ENCODE measurements at places on chromosomes 12 and 14.
A peak's percentile ranks its signal among the peaks of the same experiment; 100 is the strongest.

- no peak for DNase-seq
These were observed 39.9 kb upstream of the SYCP3 start for GRCh38 chr12:101779200-101779599.

DNA sequence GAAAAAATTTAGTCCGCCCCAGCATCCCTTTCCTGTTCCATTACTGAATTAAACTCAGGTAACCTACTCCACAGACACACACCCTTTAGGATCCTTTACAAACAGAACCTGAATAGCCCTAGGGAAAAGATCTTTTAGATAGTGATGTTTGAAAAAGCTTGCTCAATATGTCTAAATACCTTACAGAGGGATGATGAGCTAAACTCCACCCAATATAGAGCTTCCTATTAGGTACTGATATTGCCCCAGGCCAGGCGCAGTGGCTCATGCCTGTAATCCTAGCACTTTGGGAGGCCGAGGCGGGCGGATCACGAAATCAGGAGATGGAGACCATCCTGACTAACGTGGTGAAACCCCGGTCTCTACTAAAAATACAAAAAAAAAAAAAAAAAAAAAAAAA is 50.1 kb downstream of the FERMT2 start:
- DNase-seq = no peak

DNA sequence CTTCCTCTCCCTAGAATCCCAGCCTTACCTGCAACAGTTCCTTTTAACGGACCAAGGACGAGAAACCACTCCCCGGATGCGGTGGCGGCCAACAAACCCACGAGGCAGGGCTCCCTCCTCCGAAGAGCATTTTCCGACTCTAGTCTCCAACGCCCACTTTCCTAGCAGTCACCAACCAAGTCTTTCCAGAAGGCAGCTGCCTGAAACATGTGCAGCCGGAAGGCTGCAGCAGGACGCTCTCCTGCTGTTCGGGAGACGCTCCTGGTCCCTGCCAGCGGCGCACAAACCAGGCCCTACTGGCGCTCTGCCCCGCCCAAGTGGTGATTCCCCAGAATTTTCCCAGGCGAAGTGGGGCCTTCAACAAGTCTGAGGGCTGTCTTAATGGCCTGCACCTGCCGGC is 21.1 kb upstream of the ADAM20 start:
- no peak for DNase-seq

- no peak for DNase-seq
These were observed 49.0 kb downstream of the NTF3 start for GRCh38 chr12:5480938-5481303.

GRCh38 chr14:73888460-73888725 is 1.7 kb downstream of the ZNF410 start:
- no peak for DNase-seq

GRCh38 chr14:38410442-38410841 is 154.5 kb upstream of the CLEC14A start:
- no peak for DNase-seq

DNA sequence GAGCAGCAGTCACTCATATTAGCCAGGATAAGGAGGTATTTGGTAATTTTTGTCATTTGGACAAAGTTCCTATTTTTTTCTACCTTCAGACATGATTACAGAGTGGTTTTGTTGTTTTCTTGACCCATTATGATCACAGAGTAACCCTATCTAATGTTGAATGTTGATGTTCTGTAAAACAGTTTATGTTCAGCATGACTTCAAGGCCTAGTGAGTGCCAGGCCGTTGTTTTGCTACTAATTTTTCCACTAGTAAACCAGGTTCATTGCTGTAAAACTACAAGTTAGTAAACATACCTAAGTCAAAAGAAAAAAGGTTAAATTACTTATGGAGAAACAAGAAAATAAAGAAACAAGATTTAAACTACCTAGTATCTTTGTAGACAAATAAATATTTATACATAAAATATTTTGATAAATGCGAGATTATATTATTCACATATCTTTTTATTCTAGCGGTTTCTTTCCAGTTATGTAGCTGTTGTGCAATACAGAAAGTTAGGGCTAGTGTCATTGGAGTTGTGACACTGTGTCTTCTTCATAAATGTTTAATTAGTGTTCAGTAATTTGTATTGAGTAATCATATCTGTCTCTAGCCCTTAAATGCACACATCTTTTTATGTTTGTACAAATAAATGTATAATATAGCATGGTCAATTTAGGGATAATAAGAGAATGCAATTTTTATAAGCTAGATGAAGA is 16.5 kb downstream of the ETNK1 start:
- DNase-seq = no peak

- DNase-seq = no peak
These were observed 55.9 kb upstream of the FICD start for GRCh38 chr12:108459149-108459548.

DNA sequence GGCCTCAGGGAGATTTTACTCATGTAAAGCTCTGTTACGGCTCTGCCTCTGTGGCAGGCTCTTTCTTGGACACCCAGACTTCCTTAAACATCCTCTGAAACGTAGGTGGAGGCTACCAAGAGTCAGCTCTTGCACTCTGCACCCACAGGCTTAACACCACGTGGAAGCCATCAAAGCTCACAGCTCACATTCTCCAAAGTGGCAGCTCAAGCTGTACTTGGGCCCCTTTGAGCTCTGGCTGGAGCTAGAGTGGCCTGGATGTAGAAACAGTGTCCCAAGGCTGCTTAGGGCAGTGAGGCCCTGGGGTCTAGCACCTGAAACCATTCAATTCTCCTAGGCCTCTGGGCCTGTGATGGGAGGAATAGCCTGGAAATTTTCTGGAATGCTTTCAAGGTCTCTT is 155.3 kb upstream of the CDKN3 start:
- DNase-seq = no peak

DNA sequence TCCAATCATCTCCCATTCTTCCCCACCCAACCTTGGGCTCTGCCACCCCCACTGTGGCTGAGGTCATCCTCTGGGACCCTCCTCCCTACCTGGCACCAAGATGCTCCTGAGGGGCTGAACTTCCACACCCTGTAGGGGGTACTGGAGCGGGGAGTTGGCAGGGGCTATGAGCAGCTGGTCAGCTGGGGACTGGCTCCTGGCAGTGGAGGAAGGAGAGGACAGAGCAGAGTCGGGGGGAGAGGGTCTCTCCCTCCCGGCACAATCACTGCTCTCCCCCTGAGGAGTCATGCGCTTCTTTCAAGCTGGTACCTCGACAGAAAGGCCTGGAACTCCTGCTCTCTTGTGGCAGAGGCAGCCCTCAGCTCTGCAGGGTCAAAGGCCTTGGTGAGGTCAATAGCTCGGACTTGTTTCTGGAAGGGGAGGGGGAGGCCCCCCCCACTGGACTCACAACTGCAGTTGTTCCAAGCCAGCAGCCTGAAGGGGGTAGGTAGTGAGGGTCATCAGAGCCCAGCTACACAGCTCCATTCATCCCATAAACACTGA is 2.0 kb downstream of the B4GALNT1 start:
- no peak for DNase-seq

GRCh38 chr14:104518659-104519350 is 60.8 kb upstream of the C14orf180 start:
- no peak for DNase-seq

- no peak for DNase-seq
These were observed 22.9 kb upstream of the KTN1 start for GRCh38 chr14:55556929-55557623.

DNA sequence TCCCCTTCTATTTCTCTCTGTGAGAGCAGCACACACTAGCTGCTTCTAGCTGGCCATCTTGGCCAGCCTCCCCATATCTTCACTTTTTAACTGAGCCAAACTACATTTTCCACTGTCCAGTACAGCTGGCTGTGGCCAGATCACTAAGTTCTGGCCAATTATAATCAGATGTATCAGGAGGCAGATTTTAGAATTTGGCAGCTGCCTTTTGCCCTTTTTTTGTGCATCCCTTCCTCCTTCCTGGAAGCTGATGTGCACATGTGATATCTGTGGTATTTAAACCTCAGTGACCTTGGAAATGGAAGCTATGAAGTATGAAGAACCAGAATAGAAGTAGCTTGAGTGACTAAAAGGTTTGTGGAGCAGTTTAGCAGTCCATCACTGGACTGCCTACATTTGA is 49.8 kb upstream of the ANO6 start:
- no peak for DNase-seq

DNA sequence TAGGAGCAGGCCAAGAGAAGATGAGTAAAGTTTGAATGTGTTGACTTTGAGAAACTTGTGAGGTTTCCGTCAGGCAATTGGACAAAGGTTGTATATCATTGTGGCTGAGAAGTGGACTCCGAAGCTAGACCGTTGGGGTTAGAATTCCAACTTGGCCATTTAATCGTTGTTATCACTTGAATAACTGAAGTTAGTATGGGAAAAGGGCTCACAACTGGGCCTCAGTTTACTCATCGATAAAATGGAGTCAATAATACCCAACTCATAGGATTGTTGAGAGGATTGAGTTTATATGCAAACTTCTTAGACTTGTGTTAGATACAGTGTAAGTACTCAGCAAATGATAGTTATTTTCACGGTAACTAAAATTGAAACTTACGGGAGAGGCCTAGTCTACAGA is 846 bp downstream of the SLIRP start:
- no peak for DNase-seq

- no peak for DNase-seq
These were observed 8.5 kb downstream of the WSB2 start for GRCh38 chr12:118052324-118053070.

DNA sequence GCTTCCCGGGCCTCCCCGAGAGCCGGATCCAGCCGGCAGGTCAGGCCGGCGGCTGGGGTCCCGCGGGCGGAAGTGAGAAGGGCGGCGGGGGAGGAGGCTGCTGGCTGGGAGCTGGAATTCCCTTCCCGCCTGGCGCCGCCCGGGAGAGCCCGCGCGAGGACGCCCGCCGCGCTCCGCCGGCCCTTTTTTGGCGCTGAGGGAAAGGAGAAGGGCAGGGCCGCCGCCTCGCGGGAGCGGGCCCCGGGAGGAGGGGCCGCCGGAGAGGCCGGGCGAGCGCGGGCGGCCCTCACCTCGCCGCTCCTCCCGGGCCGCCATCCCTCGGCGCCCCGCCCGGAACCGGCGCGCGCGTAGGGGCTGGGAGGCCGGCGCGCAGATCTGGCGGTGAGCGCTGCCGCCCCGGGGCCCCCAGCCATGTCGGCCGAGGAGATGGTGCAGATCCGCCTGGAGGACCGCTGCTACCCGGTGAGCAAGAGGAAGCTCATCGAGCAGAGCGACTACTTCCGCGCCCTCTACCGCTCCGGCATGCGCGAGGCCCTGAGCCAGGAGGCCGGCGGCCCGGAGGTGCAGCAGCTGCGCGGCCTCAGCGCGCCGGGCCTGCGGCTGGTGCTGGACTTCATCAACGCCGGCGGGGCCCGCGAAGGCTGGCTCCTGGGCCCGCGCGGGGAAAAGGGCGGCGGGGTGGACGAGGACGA is at the start of the genes KLHL42 and MANSC4:
KLHL42 (plus strand) TSS at position 314 of the 692 bp plus-strand sequence; CDS start at position 412, 98 bp downstream.
MANSC4 (minus strand) TSS at position 317 of the 692 bp plus-strand sequence. CDS start 8,960 bp downstream, outside the sequence.
- DNase-seq = peak; percentile 70

DNA sequence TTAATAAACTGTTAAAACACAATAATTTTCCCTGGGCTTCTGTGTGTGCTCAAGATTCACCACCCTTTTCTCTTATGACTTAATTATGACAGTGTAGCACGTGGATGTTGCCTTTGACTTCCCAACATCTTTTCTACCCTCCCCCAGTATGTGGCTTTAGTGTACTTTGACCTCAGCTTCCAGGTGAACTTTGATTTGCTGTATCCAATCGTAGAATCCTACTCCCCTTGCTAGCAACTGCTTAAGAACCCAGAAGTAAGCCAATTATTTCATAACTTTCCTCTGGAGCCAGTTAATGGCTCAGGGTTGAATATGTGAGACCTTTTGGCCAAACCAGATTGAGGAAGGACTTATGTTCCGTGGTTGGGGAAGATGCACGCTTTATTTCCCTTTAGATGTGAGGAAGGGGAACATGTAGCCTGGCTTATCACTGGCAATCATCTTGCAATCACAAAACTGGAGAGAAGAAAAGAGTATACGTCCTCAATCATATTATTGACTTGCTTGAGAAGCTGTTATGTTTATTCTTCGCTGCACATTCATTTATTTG is 259.6 kb upstream of the ATP2B1 start:
- no peak for DNase-seq

GRCh38 chr12:131620946-131621681 is 89.8 kb upstream of the SFSWAP start:
- no peak for DNase-seq

- DNase-seq = no peak
These were observed 19.1 kb upstream of the ALX1 start for GRCh38 chr12:85260896-85261295.

DNA sequence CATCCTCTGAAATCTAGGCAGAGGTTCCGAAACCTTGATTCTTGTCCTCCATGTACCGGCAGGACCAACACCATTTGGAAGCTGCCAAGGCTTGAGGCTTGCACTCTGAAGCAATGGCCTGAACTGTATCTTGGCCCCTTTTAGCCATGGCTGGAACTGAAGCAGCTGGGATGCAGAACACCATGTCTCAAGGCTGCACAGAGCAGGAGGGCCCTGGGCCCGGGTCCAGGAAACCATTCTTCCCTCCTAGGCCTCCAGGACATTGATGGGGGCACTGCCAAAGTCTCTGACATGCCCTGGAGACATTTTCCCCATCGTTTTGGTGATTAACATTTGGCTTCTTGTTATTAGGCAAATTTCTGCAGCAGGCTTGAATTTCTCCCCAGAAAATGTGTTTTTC is 198.7 kb downstream of the EFCAB11 start:
- DNase-seq = no peak

GRCh38 chr14:103155826-103156394 is 32.6 kb downstream of the TNFAIP2 start:
- no peak for DNase-seq

GRCh38 chr12:79006306-79006705 is 141.7 kb downstream of the SYT1 start:
- no peak for DNase-seq

GRCh38 chr12:103769240-103769945 is 71.6 kb downstream of the NT5DC3 start:
- no peak for DNase-seq

DNA sequence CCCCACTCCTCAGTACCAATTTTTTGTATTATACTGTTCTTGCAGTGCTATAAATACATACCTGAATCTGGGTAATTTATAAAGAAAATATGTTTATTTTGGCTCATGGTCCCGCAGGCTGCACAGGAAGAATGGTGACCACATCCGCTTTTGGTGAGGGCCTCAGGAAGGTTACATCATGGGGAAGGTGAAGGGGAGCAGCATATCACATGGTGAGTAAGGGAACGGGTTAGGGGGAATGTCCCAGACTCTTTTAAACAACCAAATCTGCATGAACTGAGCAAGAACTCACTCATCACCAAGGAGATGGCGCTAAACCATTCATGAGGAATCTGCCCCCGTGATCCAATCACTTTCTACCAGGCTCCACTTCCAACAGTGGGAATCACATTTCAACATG is 40.0 kb downstream of the OSBPL8 start:
- DNase-seq = peak; percentile 5

- DNase-seq = no peak
These were observed 192.3 kb downstream of the EGLN3 start for GRCh38 chr14:33758547-33758946.

Measured in naive B cell (primary cell).